Smooth muscle cell of the coronary artery (primary cell): ENCODE measurements at places on chromosomes 6 and 20. TPM values are rescaled to one million over a fixed set of nuclear protein-coding genes. Genes with fewer than 3 reads are reported as not detected.

The IL17A gene
- total RNA-seq: not detected in 2 replicates

The TAAR5 gene
- total RNA-seq: not detected in 2 replicates

The POM121L2 gene
- not detected in 2 replicates for total RNA-seq

The AVP gene
- total RNA-seq: not detected in 2 replicates

The MEI4 gene
- not detected in 2 replicates for total RNA-seq
